ENCODE measurements at places on chromosomes 13 and 19. TPM values are rescaled to one million over a fixed set of nuclear protein-coding genes. Genes with fewer than 3 reads are reported as not detected.

GRCh38 chr19:14073925-14074838, 1.6 kb downstream of the MISP3 start:
- H3K27ac ChIP-seq, result peak overlapping the region; percentile 84
- H3K27me3 ChIP-seq, result no peaks in the 10 kb centered on the region
- no peaks in the 10 kb centered on the region for H3K36me3 ChIP-seq
- peak overlapping the region; percentile 84 for H3K4me3 ChIP-seq

- H3K27ac ChIP-seq, result no peak overlapping the region
- DNase-seq, result no peak
- no peaks in the 10 kb centered on the region for H3K27me3 ChIP-seq
- no peaks in the 10 kb centered on the region for H3K4me1 ChIP-seq
- H3K36me3 ChIP-seq, result peaks cover 7% of the 10 kb centered on the region
Observed at GRCh38 chr19:46384396-46384795, 29.0 kb downstream of the CCDC8 start.

DNA sequence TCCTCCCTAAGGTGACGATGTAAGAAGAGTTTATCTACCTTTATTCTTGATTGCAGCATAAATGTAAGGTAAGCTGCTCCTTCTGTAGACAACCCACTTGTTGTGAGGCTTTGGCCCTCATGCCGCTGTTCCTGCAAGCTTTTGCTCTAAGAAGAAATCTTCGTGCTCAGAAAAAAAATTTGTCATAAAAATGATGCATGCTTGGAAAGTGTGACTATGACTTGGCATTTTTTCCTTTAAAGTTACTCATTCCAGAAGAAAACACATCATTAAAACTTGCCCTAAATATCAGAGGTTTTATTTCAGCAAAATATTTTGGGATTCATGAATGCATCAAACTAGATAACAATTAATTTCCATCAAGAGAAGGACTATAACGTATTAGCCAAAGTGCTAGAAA, 39.8 kb downstream of the KCTD12 start:
- no peaks in the 10 kb centered on the region for H3K4me1 ChIP-seq
- no peaks in the 10 kb centered on the region for H3K36me3 ChIP-seq
- H3K27ac ChIP-seq, result no peak overlapping the region
- no peak overlapping the region for H3K4me3 ChIP-seq
- no peak for DNase-seq
- H3K27me3 ChIP-seq, result no peaks in the 10 kb centered on the region

- no peak overlapping the region for H3K27ac ChIP-seq
- DNase-seq, result no peak
- H3K4me1 ChIP-seq, result peaks cover 5% of the 10 kb centered on the region
Observed at GRCh38 chr13:41611385-41611784, 154.0 kb downstream of the RGCC start.

- no peak for DNase-seq
- no peaks in the 10 kb centered on the region for H3K27me3 ChIP-seq
- no peak overlapping the region for H3K4me3 ChIP-seq
- H3K4me1 ChIP-seq, result peaks cover under 1% of the 10 kb centered on the region
- no peaks in the 10 kb centered on the region for H3K36me3 ChIP-seq
- H3K27ac ChIP-seq, result no peak overlapping the region
Observed at GRCh38 chr19:36060430-36060829, 5.7 kb downstream of the WDR62 start.

GRCh38 chr19:21604951-21605476, 99.6 kb downstream of the ZNF429 start:
- H3K27ac ChIP-seq, result peak overlapping the region; percentile 76
- H3K4me3 ChIP-seq, result peak overlapping the region; percentile 52
- H3K4me1 ChIP-seq, result peaks cover 18% of the 10 kb centered on the region
- no peaks in the 10 kb centered on the region for H3K27me3 ChIP-seq
- no peaks in the 10 kb centered on the region for H3K36me3 ChIP-seq

DNA sequence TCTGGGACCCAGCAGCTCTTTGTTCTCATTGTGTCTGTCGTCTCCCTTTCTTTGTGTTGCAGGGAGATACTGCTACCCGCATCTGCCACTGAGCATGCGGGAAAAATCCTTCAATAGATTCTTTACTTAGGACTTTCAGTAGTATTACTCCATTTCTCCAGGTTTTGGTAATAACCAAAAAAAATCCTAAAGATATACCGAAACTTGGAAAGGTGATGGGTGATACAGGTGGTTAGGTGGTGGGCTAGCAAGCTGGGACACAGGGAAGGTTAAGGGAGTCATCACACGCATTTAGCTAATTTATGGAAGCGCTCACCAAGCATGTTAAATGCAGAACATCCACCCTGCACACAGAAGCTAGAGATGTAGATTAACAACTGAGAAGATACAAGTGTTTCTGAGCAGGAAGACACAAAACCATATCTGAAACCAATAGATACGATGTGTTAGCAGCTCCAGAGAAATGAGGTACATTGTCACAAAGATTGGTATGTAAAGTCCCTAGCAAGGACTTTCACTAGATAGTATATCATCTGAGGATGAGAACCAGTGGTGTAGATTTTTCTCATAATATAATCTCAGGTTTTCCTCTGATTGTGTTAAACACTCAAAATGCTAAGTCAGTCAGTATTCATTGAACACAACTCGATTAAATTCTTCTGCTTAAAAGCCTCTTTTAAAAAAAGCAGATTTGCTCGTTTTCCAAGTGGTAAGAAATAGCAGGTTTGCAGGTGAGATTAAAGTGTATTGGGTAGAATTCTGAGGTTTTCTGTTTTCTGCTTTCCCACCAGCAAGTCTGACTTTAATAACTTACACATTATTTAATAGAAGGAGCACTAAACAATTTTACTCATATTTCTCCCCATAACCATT, 1.2 kb upstream of the SLAIN1 start:
- H3K4me3 ChIP-seq, result peak overlapping the region; percentile 82
- peaks cover 2% of the 10 kb centered on the region for H3K27me3 ChIP-seq
- no peak overlapping the region for H3K27ac ChIP-seq
- H3K36me3 ChIP-seq, result no peaks in the 10 kb centered on the region
- DNase-seq, result peak; percentile 60

DNA sequence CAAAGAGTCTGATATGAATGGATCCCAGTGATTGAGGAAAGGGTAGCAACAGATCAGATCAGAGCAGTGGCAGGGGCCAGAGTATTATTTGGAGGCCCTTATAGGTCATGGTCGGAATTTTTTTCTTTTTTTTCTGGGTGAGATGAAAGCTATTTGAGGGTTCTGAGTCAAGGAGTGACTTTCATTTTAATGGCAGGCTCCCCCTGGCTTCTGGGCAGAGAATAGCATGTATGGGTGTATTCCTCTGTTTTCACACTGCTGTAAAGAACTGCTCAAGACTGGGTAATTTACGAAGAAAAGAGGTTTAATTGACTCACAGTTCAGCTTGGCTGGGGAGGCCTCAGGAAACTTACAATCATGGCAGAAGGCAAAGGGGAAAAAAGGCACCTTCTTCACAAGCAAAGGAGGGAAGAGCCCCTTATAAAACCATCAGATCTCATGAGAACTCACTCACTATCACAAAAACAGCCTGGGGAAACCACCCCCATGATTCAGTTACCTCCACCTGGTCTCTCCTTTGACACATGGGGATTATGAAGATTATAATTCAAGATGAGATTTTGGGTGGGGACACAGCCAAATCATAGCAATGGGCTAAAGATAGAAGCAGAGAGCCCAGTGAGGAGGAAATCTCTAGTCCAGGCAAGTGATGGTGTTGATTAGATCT, 3.0 kb upstream of the SLC6A16 start:
- H3K4me1 ChIP-seq, result no peaks in the 10 kb centered on the region
- H3K4me3 ChIP-seq, result no peak overlapping the region
- H3K36me3 ChIP-seq, result no peaks in the 10 kb centered on the region
- H3K27ac ChIP-seq, result no peak overlapping the region

DNA sequence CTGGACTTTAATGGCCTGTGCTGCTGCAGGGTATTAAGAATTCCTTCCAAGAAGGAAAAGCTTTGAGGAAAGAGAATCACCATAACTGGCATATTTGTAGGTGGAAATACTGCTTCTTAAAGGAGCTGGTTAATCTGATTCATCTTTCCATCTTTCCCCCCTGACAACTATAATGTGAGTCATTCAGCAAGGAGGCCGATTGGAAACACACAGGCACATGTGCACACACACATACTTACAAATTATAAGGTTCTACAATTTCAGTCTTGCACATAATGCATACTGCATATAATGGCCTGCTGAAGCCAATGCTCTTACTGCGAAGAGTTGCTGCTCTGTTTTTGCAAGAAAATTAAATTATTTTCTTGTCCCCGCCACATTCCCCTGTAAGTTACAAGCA, 78.8 kb upstream of the TPP2 start:
- no peak overlapping the region for H3K27ac ChIP-seq
- H3K4me3 ChIP-seq, result no peak overlapping the region

- H3K27ac ChIP-seq, result no peak overlapping the region
- DNase-seq, result peak; percentile 8
- no peaks in the 10 kb centered on the region for H3K4me1 ChIP-seq
- H3K27me3 ChIP-seq, result no peaks in the 10 kb centered on the region
- H3K4me3 ChIP-seq, result no peak overlapping the region
- no peaks in the 10 kb centered on the region for H3K36me3 ChIP-seq
Observed at GRCh38 chr13:53568491-53568890, 539.9 kb downstream of the OLFM4 start.

DNA sequence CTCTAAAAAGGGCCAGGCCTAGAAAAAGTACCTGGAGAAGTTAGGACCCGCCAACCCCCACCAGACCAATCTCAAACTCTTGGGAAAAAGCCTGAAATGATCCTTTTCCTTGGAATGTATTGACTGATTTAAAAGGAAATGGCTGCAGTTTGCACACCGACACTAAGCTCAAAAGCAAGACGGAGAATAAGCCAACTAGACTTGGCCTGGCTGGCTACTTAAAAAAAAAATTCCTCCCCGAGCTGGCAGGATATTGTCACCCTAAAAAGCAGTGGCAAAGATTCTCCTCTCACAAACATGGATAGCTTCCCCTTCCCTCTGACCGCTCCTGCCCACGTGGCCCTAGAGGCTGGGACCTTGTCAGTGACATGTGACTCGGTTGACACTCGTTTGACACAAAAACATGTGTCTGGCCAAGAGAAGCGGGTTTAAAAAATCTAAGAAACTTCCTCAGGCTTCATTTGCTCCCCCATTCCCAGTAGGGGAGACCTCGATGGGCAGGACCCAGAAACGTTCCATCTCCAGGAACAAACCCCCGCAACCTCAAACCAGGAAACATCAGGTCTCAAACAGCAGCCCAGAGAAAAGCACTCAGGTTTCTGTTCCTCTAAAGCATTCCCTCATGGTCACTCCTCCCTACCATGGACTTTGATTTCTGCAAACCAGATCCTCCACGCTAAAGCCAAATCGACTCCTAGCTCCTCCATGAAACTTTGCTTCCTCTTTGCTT, 1.3 kb downstream of the RFX1 start:
- no peaks in the 10 kb centered on the region for H3K27me3 ChIP-seq
- peak overlapping the region; percentile 97 for H3K27ac ChIP-seq
- peak overlapping the region; percentile 65 for H3K4me3 ChIP-seq
- H3K4me1 ChIP-seq, result peaks cover 21% of the 10 kb centered on the region
- no peaks in the 10 kb centered on the region for H3K36me3 ChIP-seq
- DNase-seq, result no peak

DNA sequence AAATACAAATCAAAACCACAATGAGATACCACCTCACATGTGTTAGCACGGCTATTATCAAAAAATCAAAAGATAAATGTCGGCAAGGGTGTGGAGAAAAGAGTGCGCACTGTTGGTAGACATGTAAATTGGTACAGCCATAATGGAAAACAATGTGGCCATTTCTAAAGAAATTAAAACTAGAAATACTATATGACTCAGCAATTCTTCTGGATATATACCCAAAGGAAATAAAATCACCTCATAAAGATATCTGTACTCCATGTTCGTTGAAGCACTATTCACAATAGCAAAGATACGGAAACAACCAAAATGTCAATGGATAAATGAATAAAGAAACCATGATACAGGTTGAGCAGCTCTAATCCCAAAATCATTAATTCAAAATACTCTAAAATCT, 30.8 kb downstream of the VWA8 start:
- no peaks in the 10 kb centered on the region for H3K36me3 ChIP-seq
- no peak for DNase-seq
- H3K27me3 ChIP-seq, result no peaks in the 10 kb centered on the region

GRCh38 chr19:53466726-53467484, 628 bp upstream of the ZNF813 start:
- no peak overlapping the region for H3K27ac ChIP-seq
- H3K36me3 ChIP-seq, result no peaks in the 10 kb centered on the region
- H3K27me3 ChIP-seq, result no peaks in the 10 kb centered on the region
- DNase-seq, result no peak
- H3K4me3 ChIP-seq, result peak overlapping the region; percentile 80

ZNF177 gene
- 1.8 TPM for total RNA-seq

PEG3 gene
- total RNA-seq, result 8.7 TPM

GRCh38 chr19:46367426-46367825, 20.5 kb downstream of the PPP5C start:
- peak; percentile 19 for DNase-seq
- peaks cover 17% of the 10 kb centered on the region for H3K36me3 ChIP-seq
- H3K4me3 ChIP-seq, result no peak overlapping the region
- H3K27me3 ChIP-seq, result no peaks in the 10 kb centered on the region
- no peaks in the 10 kb centered on the region for H3K4me1 ChIP-seq
- H3K27ac ChIP-seq, result no peak overlapping the region

GRCh38 chr13:111658145-111659100, 338.0 kb downstream of the TEX29 start:
- H3K27ac ChIP-seq, result no peak overlapping the region
- peak; percentile 48 for DNase-seq
- H3K27me3 ChIP-seq, result no peaks in the 10 kb centered on the region
- H3K36me3 ChIP-seq, result no peaks in the 10 kb centered on the region
- H3K4me1 ChIP-seq, result no peaks in the 10 kb centered on the region

DNA sequence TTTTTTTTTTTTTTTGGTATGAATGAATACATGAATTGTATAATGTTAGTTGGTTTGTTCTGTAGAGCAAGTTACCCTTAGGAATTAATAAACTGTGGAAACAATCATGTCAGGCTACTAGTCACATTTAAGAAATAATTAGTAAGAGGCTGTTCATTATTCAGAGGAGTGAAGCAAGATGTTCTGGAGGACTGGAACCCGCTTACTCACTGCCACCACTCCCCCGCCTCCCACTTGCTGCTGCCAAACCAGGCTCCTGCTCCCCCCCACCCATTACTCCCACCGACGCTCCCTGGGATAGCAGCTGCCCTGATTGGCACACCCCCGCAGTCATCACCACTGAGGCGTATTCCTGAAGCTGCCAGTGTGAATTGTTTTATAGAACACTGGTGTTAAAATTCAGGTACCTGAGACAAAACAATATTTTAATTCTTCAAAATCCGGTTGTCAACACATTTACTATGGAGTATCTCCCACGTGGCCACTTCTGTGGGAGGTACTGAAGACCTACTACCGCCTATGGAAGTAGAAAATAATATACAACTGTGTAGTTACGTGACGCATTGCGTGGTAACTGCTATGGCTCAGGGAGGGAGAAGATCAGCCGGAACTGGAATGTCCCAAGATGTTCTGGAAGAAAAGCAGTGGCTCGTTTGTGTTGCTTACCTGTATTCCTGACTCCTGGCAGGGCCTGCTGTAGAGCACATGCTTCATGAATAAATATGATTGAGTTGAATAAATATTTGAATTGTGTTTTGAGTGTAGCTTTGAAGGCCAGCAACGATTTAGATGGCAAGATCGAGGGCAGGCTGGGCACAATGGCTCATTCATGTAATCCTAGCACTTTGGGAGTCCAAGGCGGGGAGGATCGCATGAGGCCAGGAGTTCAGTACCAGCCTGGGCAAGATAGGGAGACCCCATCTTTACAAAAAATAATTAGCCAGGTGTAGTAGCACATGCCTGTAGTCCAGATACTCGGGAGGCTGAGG, 1.7 kb downstream of the DPY19L3 start:
- H3K27me3 ChIP-seq, result no peaks in the 10 kb centered on the region
- no peak overlapping the region for H3K4me3 ChIP-seq
- no peaks in the 10 kb centered on the region for H3K36me3 ChIP-seq
- no peak overlapping the region for H3K27ac ChIP-seq
- H3K4me1 ChIP-seq, result peaks cover 3% of the 10 kb centered on the region
- peak; percentile 85 for DNase-seq
